Central memory CD4-positive, alpha-beta T cell (primary cell): ENCODE measurements at places on chromosomes 1 and 21.

DNA sequence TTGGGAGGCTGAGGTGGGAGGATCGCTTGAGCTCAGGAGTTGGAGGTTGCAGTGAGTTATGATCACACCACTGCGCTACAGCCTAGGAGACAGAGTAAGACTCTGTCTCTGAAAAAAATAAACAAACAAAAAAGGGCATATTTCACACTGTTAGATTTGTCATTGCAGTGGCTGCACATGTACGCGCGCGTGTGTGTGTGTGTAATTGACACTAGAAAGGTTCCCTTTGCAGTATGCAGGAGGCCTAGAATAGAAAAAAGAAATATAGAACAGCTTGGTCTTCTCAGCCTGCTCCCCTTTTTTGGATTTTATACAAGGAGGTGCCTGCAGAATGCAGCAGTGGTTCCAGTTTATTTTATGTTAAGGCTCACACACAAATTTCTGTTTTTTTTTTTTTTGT, 8.6 kb downstream of the MACO1 start:
- DNase-seq = no peak

- no peak for DNase-seq
Observed at GRCh38 chr1:99527545-99527944, 118.4 kb upstream of the PALMD start.

- DNase-seq = no peak
Observed at GRCh38 chr1:71157151-71157550, 76.3 kb upstream of the ZRANB2 start.

GRCh38 chr1:153210206-153210605, 7.0 kb downstream of the LELP1 start:
- no peak for DNase-seq

- DNase-seq = no peak
Observed at GRCh38 chr1:10529765-10530164, 55.0 kb downstream of the PEX14 start.

DNA sequence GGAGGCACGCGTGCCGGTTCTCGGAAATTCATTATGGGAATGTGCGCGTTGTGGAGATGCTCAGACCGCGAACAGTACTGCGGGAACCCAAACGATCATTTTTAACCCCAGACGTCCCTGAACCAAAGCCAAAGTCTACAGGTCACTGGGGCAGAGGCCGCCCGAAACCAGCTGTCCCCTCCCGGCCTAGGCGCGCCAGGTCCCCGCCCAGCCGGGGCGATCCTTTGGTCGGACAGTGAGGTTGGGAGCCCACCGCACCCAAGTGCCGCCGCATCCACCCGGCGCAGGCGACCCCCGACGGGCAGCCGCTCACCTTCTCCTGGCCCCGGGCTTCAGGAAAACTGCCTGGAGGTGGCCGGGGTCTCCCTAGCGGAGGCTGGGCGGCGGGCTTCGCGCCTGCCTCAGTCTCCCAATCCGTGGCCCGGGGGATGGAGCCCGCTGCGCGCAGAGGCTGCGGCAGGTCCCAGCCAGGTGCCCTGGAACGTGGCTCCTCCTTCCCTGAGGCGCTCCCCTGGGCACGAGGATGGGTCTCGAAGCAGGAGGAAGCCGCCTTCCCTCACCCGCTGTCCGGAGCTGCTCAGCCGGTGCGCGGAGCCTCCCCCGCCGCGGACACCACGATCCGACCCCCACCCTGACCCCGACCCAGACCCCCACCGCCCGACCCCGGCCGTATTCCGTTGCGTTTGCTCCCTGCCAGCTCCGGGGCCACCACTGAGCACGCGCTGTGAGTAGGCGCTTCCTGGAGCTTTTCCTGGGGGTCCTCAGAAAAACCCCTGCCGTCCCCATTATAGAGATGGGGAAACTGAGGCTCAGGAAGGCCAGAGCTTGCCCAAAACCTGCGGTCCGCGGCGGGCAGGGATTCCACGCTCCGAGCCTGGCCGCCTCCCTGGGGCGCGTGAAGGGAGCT, 8.1 kb upstream of the SLX9 start:
- no peak for DNase-seq

DNA sequence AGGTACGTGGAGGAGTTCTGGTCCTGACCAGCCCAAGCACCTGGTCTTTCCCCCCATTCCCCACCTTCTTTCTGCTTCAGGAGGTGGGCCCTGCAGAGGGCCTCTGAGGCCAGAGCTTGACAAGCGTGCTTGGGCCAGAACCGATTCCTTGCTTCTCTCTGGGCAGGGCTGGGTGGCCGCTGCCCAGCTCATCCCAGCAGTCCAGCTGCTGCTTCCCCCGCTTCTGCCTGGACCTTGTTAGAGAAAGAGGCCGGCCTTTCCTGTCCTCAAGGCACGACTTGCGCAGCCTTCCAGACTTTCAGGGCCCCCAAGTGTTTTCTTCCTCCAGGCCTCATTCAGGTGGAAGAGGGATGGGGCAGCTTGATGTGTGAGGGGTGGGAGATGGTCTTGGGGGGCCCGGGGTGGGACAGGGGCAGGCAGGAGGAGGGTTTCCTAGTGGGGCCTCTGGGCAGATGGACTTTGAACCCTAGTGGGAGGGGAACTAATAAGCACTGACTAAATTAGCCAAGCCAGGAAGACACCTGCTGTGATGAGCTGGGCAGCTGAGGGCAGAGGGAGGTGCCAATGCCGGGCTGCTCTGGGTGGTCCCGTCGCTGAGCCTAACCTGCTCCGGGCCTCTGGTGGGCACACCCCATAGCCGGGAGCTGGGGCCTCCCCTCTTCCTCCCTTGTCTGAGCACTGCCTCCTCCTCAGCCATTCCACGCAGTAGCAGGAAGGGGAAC, 36.5 kb downstream of the ARHGEF10L start:
- DNase-seq = no peak

DNA sequence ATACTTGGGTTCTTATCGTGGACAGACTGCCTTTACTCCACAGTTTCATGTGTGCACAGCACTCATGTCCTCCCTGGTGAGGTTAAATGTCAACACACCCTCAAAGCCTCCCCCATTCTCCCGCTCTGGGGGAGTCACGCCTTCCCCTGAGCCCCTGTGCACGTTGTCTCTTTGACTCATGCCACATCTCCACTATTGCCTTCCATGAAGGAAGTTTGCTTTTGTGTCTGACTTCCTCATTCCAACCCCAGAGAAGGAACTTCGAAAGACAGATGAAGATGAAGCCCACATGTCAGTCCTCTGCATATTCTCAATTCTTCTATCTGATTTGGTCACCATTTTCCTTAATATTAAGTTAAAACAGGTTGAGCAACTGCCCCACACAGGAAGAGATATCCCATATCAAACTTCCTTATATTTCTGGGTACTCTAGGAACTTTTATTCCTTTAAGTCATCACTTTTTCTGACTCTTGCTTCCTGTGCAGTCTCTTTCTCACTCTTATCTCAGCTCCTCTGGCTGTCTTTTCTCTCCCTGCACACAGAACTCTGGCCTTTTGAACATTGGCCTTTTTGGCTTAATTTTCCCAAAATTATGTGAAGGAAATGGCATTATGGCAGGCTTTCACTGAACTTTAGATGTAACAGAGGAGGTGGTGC, 41.5 kb downstream of the C4BPA start:
- DNase-seq = no peak

DNA sequence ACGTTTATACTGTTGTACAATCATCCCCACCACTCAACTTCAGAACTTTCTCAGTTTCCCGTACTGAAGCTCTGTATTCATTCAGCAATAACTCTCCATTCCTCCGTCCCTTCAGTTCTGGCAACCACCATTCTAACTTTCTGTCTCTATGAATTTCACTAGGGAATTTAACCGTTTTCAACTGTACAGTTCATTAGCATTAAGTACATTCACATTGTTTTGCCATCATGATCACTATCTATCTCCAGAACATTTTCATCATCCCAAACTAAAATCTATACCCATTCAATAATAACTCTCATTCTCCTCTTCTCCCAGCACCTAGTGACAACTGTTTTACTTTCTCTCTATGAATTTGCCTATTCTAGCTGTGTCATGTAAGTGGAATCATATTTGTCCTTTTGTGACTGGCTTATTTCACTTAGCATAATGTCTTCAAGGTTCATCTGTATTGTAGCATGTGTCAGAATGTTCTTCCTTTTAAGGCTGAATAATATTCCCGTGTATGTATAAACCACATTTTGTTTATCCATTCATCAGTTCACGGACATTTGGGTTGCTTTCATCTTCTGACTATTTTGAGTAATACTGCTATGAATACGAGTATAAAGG, 75.0 kb downstream of the CEP350 start:
- no peak for DNase-seq

DNA sequence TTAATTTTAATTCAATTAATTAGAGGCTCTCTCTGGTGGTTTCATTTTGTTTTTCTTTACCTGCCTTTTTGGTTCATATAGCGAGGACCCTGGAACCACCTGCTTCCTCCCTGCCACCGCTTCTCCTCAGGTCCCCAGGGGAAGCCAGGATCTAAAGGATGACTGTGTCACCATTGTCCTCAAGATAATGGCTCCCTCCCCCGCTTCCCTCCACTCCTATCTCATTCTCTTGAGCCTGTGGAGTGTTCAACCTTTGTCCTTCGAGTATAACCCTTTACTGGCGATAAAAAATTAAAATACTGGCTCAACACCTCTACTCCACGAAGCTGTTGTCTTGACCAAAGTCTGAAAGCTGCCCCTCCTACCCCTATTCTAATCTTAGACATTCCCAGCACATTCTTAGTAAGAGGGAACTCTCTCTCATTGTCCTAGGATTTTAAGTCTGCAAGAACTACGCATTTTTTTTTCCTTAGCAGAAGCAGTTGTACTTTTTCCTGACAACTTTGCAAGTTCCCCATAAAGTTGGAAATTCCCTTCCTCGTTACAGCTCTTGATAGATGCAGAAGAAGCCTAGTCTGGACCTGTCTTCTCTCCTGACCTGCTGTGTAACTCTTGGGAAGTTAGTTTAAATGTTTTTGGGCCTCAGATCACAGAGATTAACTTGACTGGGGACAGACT, 12.6 kb upstream of the MAPKAPK2 start:
- no peak for DNase-seq

- no peak for DNase-seq
Observed at GRCh38 chr1:112524251-112524650, 15.5 kb downstream of the WNT2B start.

DNA sequence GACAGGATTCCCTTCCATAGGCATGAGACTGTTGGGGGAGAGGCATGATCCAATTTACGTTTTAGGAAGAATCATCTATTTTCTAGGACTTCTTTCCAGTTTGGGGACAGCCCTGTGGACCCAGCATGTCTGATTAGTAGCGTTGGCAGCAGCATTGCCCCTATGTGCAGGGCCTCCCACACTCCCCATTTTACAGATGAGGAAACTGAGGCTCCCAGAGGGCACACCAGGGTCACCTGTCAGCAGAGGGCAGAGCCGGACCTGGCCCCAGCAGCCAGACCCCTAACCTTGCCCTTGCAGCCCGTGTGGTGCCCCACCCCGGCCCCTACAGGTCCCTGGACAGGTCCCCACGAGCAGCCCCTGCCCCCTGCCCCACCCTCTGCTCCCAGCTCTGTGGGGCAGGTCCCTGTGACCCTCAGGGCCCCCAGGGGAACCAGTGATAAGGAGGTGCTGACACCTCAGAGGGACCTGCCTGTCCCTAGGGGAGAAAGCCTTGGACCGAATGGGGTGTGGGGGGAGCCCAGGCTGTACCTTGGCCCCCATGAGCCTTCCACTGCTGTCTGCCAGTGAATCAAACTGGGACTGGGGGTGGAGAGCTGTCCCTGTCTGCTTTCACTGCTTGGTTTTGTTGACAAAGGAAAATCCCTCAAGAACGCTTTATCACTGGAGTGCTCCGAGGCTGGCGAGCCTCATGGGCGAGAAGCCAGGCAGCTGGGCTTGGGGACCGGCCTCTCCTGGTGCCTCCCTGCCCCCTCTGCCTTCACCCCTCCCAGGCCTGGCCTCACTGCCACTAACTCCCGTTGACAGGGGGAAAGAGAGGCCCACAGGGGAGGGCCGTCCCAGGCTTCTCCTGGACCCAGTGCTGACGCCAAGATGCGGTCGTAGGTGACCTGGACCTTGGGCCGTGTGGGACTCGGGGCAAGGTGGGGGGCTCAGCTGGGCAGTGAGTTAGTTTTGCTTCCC, 39.4 kb upstream of the CCDC27 start:
- DNase-seq = no peak

DNA sequence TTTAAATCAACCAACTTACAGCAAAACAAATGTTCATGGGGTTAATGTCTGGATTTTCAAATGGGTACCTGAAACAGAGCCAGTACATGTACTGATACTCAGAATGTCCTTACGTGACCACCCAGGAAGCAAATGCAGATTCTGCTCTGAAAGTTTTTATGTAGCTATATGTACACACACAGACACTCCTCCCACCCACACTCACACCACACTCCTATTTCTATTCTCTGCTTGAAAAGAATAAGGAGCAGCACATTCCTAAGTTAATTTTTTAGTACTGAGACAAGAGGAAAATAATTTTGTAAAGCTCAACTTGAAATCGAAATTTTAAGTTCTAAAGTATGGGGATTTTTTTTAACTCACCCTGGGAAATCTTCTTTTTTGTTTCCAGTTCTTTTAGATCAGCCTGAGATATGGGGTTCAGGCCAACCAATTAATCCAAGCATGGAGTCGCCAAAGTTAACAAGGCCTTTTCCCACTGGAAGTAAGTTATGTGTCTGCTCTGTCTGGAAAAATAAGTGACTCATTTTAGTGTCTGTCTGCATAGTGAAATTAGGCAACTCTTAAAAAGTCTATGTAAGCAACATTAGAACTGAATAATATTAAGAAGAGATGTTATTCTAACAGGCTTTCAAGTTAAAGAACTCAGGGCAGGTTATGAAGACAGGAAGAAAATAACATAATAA, 75.5 kb upstream of the DYNLT5 start:
- DNase-seq = no peak

GRCh38 chr1:181113059-181113641, 24.6 kb downstream of the IER5 start:
- DNase-seq = no peak

DNA sequence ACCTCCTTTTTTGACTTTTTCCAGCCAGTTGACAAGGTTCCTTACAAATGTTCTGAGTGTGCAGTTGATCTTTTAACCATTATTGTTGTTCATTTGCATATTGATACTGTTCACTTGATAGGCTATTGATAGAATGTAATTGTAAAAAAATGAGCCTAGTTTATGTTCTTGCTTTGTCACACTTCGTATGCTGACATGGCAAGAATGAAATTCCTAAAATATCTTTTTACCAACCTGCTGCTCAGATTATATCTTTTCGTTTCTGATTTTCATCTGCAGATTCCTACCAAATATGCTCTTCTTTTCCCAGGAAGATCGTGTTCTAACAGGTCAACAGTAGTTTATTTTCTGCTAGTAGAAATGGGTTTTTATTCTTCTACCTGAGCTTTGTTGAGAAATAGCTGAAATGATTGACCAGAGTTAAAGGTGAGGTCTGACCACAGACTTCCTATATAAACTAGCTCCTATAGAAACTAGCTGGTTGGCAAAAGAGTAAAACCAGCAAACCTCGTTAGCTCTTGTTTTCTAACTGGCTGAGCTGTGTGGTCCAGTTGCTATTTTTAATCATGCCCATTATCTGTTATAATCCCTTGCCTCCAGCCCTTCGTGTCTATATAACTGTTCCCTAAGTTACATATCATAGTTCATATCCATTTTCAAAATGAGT, 174.8 kb downstream of the HS2ST1 start:
- no peak for DNase-seq

- no peak for DNase-seq
Observed at GRCh38 chr1:236785477-236785876, 9.6 kb upstream of the MTR start.

- DNase-seq = no peak
Observed at GRCh38 chr1:61419196-61419595, 305.7 kb downstream of the TM2D1 start.
